ENCODE measurements at places on chromosomes 12 and 14. TPM values are rescaled to one million over a fixed set of nuclear protein-coding genes. Genes with fewer than 3 reads are reported as not detected.

DNA sequence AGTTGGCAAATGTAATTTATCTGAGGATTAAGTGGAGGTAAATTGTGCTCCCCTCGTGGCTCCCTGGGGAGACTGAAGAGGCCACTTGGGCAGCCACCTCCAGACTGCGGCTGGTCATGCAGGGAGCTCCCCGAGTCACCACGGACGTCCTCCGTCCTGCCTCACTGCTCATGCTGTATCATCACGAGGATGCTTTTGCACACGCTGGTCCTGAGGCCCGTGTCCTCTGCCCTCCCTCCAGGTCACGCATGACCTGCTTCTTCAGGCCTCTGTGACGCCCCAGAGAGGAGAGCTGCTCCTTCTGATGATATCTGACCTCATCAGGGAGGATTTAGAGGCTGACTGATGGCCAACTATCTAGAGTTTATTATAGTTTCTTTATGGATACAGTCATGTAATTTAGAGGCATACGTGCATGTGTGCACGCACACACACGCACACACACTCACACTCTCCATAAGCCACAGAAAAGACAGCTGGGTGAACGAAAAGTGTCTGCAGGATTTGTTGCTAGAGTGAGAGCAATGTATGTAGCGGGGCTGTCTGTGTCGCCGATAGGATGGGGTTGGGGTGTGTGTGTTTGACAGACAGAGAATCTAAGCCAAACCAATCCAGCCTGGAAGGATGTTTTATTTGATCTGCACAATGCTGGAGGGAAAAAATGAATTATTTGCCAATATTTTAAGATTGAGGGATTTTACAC is 160.0 kb downstream of the ADGRD1 start:
- peaks cover 7% of the 10 kb centered on the region for H3K27me3 ChIP-seq
- DNase-seq, result no peak
- H3K27ac ChIP-seq, result no peak overlapping the region
- no peak overlapping the region for H3K4me3 ChIP-seq
- no peaks in the 10 kb centered on the region for H3K4me1 ChIP-seq

DNA sequence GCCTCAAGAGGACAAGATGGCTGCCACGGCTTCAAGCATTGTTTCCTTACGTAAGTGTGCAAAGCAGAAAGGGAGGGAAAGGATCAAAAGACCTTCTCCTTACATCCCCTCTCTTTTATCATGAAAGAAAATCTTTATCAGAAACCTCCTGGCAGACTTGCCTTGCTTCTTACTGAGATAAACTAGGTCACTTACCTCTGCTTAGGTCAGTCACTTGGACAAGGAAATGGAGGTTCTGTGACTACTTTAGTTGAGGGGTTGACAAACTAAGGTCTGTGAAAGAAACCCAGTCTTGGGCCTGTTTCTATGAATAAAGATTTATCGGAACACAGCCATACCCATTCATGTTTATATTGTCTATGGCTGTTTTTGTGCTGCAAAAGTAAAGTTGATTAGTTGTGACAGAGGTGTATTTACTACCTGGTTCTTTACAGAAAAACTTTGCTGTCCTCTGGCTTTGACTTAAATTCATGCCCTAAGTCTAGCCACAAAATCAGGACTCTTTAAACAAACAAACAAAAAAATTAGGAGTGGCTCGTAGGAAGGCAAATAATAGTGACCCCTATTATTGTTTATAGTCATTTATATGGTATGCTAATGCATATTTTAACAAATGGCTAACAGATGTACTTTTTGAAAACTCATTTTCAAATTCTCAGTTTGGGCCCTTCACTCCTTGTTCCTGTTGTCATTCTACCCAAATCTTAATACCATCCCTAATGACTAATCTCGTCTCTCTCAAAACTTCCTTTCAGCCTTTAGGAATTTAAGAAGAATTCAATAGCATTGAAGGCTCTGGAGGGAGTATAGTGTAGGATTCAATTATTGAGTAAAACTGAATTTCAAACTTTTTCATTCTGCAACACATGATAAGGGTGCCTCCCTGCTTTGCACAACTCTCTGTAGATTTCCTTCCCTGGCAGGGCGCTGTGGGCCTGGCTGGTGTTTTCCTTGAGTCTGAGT is 42.0 kb upstream of the ATP2B1 start:
- no peak overlapping the region for H3K4me3 ChIP-seq
- DNase-seq, result no peak
- H3K4me1 ChIP-seq, result no peaks in the 10 kb centered on the region
- no peak overlapping the region for H3K27ac ChIP-seq
- no peaks in the 10 kb centered on the region for H3K36me3 ChIP-seq

DNA sequence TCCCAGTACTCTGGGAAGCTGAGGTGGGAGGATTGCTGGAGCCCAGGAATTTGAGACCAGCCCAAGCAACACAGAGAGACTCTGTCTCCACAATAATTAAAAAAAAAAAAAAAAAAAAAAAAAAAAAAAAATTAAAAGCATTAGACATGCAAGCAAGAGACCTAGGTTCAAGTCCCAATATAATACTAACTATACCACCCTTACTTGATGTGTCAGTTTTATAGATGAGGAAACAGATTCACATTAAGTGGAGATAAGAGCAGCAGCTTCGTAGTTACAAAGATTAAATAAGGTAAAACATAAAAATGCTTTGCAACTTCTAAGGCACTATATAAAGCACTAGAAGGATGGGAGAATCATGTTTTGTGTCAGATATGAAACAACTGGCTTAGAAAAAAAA is 9.1 kb downstream of the PPTC7 start:
- DNase-seq, result no peak
- peaks cover 62% of the 10 kb centered on the region for H3K4me1 ChIP-seq
- no peaks in the 10 kb centered on the region for H3K36me3 ChIP-seq
- no peaks in the 10 kb centered on the region for H3K27me3 ChIP-seq

- H3K27me3 ChIP-seq, result no peaks in the 10 kb centered on the region
- no peaks in the 10 kb centered on the region for H3K36me3 ChIP-seq
- no peak overlapping the region for H3K27ac ChIP-seq
- no peaks in the 10 kb centered on the region for H3K4me1 ChIP-seq
These were observed 260.6 kb upstream of the GARIN6 start for GRCh38 chr12:99386907-99387306.

GRCh38 chr14:60965402-60965801 is 15.5 kb downstream of the TRMT5 start:
- H3K4me1 ChIP-seq, result no peaks in the 10 kb centered on the region
- DNase-seq, result no peak
- no peak overlapping the region for H3K4me3 ChIP-seq
- no peaks in the 10 kb centered on the region for H3K36me3 ChIP-seq

GRCh38 chr12:26936559-26937442 is 980 bp downstream of the INTS13 start:
- peak overlapping the region; percentile 90 for H3K4me3 ChIP-seq
- H3K27me3 ChIP-seq, result no peaks in the 10 kb centered on the region
- peak overlapping the region; percentile 96 for H3K27ac ChIP-seq
- peak; percentile 12 for DNase-seq
- no peaks in the 10 kb centered on the region for H3K36me3 ChIP-seq
- H3K4me1 ChIP-seq, result peaks cover 54% of the 10 kb centered on the region

The ALKBH1 gene
- total RNA-seq, result 11.2 TPM

DNA sequence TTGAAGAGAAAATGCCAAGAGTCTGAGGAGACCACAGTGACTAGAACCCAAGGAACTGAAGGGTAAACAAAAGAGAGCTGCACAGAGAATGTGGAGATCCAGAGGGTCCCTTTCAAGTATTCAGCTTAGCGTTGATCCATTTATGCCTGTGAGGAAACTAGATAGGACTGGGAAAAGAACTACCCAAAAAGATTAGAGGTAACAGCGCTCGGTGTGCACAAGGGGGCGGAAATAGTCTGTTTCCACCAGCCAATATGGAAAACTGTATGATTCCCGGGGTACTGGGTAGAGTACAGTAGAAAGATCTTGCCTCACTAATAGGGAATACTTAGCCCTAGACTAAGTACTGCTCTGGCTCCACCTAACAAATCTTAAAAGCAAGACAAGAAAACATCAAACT is 135.5 kb downstream of the DPF3 start:
- no peaks in the 10 kb centered on the region for H3K4me1 ChIP-seq
- H3K4me3 ChIP-seq, result no peak overlapping the region
- H3K27me3 ChIP-seq, result no peaks in the 10 kb centered on the region

GRCh38 chr12:60920841-60921495 is 1325.1 kb downstream of the SLC16A7 start:
- H3K36me3 ChIP-seq, result no peaks in the 10 kb centered on the region
- no peaks in the 10 kb centered on the region for H3K27me3 ChIP-seq
- no peak overlapping the region for H3K27ac ChIP-seq
- DNase-seq, result no peak
- no peaks in the 10 kb centered on the region for H3K4me1 ChIP-seq
- no peak overlapping the region for H3K4me3 ChIP-seq

DNA sequence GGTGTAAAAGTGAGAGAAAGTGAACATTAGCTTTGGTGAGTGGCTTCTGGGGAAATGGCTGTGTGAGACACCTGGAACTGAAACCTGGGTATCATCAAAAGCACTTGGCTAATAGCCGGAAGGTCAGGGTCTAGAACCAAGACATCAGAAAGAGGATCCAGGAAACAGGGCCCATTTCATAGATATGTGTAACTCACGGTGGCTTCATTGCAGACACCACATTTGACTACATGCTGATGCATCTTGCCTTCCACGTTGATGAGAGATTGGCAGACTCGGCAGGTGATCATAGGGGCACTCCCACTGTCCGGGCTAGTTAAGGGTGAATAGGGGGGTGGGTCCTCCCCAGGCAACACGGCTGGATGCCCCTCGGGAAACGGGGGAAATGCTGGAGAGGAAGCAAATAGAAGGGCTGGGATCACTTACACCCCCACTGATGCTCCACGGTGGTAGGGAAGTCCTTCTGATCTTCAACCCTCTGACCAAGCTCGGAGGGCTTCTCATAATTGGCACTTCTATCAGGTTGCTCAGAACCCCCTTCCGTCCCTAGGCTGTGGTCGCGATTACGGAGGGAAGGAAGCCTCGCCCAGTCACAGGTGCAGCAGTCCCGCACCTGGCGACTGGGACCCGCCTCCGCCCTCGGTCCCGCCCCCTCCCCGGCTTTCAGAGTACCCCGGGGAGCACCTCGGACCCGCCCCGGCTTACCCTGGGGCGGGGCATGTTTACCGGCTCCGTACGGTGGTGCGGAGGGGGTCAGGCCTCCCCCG is 593 bp downstream of the PIP4P1 start:
- DNase-seq, result peak; percentile 68
- peaks cover 36% of the 10 kb centered on the region for H3K36me3 ChIP-seq
- H3K4me1 ChIP-seq, result peaks cover 49% of the 10 kb centered on the region
- H3K27ac ChIP-seq, result peak overlapping the region; percentile 99
- H3K4me3 ChIP-seq, result peak overlapping the region; percentile 93

The CLEC4D gene
- 1.8 TPM for total RNA-seq

GRCh38 chr12:119266963-119267362 is 67.6 kb upstream of the CCDC60 start:
- H3K4me3 ChIP-seq, result no peak overlapping the region
- H3K27me3 ChIP-seq, result no peaks in the 10 kb centered on the region
- no peak overlapping the region for H3K27ac ChIP-seq
- no peaks in the 10 kb centered on the region for H3K4me1 ChIP-seq

- peak overlapping the region; percentile 60 for H3K4me3 ChIP-seq
- peaks cover 18% of the 10 kb centered on the region for H3K4me1 ChIP-seq
- no peaks in the 10 kb centered on the region for H3K27me3 ChIP-seq
- no peaks in the 10 kb centered on the region for H3K36me3 ChIP-seq
These were observed 1.6 kb downstream of the GSG1 start for GRCh38 chr12:13101821-13102375.

The DHH gene
- total RNA-seq, result not detected

GRCh38 chr14:106508216-106508615 is 981.8 kb downstream of the TMEM121 start:
- no peaks in the 10 kb centered on the region for H3K36me3 ChIP-seq
- H3K4me3 ChIP-seq, result no peak overlapping the region
- peaks cover 11% of the 10 kb centered on the region for H3K27me3 ChIP-seq
- H3K27ac ChIP-seq, result no peak overlapping the region
- H3K4me1 ChIP-seq, result no peaks in the 10 kb centered on the region
